ENCODE measurements at places on chromosomes 2 and 18.
A peak's percentile ranks its signal among the peaks of the same experiment; 100 is the strongest.

- no peak overlapping the region for H3K27ac ChIP-seq
- peak overlapping the region; percentile 46 for H3K4me3 ChIP-seq
- no peaks in the 10 kb centered on the region for H3K36me3 ChIP-seq
- no peaks in the 10 kb centered on the region for H3K27me3 ChIP-seq
These were observed 8.5 kb upstream of the SPATA3 start for GRCh38 chr2:230987137-230988020.

GRCh38 chr18:43760010-43760409, 482.7 kb upstream of the SYT4 start:
- DNase-seq = no peak
- H3K4me1 ChIP-seq = no peaks in the 10 kb centered on the region
- H3K27me3 ChIP-seq = no peaks in the 10 kb centered on the region
- no peak overlapping the region for H3K4me3 ChIP-seq
- H3K27ac ChIP-seq = no peak overlapping the region

GRCh38 chr2:178807227-178808008, at the start of gene TTN:
TSS of gene TTN (minus strand) at chr2:178807423. CDS start at chr2:178804642, 2,781 bp downstream.
- H3K27me3 ChIP-seq = no peaks in the 10 kb centered on the region
- no peaks in the 10 kb centered on the region for H3K36me3 ChIP-seq
- H3K4me3 ChIP-seq = no peak within 1 kb of the TSS
- no peak for DNase-seq
- no peaks in the 10 kb centered on the region for H3K4me1 ChIP-seq
- H3K27ac ChIP-seq = no peak within 1 kb of the TSS

- H3K27ac ChIP-seq = no peak overlapping the region
- H3K4me1 ChIP-seq = peaks cover 24% of the 10 kb centered on the region
- no peak overlapping the region for H3K4me3 ChIP-seq
- H3K36me3 ChIP-seq = no peaks in the 10 kb centered on the region
These were observed 180.5 kb downstream of the ZFP36L2 start for GRCh38 chr2:43045866-43046265.

DNA sequence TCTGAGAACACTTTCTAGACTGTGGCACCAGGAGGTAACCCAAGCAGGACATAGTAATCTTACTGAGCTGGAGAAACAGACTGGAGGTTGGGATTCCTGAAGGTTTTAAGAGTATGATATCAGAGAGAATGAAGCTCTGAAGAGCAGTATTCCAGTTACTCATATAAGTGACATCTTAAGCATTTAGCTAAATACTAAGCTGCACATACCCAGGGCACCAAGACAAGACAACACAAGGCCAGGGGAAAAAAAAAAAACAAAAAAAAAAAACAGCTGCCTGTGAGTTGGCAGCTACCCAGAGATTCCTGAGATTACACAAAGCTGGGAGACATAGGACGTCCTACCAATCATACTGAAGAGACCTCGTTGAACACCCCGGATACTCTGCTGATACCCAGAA, 175.8 kb downstream of the SRBD1 start:
- H3K36me3 ChIP-seq = no peaks in the 10 kb centered on the region
- no peak overlapping the region for H3K4me3 ChIP-seq
- peaks cover 2% of the 10 kb centered on the region for H3K4me1 ChIP-seq
- peak; percentile 89 for DNase-seq
- no peak overlapping the region for H3K27ac ChIP-seq

DNA sequence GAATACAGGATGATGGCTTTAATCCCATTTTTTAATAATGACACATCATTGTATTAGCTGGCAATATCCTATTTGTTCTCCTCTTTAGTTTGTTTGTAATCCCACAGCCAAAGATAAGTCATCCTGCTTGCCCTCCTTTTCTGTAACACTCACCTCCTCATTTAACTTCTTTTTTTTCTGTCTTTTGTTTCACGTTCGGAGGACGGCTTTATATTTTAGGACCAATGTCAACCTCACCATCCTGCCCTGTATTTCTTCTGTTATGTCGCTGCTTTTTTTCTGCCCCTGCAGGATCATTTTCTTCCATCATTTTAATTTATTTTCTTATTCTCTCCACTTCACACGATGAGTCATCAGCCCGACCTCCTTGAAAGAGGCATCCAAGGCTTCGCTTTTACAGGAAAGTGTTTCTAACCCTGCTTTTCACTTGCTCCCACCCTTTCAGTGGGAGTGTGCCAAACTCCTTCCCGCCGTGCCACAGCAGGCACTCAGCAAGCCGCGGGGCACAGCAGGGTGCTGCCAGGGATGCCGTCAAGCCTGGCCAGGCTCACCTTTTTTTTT, 11.4 kb downstream of the RAB31 start:
- peak overlapping the region; percentile 31 for H3K4me3 ChIP-seq
- no peaks in the 10 kb centered on the region for H3K27me3 ChIP-seq
- H3K27ac ChIP-seq = peak overlapping the region; percentile 8
- peaks cover 3% of the 10 kb centered on the region for H3K4me1 ChIP-seq
- H3K36me3 ChIP-seq = no peaks in the 10 kb centered on the region
- DNase-seq = peak; percentile 85

DNA sequence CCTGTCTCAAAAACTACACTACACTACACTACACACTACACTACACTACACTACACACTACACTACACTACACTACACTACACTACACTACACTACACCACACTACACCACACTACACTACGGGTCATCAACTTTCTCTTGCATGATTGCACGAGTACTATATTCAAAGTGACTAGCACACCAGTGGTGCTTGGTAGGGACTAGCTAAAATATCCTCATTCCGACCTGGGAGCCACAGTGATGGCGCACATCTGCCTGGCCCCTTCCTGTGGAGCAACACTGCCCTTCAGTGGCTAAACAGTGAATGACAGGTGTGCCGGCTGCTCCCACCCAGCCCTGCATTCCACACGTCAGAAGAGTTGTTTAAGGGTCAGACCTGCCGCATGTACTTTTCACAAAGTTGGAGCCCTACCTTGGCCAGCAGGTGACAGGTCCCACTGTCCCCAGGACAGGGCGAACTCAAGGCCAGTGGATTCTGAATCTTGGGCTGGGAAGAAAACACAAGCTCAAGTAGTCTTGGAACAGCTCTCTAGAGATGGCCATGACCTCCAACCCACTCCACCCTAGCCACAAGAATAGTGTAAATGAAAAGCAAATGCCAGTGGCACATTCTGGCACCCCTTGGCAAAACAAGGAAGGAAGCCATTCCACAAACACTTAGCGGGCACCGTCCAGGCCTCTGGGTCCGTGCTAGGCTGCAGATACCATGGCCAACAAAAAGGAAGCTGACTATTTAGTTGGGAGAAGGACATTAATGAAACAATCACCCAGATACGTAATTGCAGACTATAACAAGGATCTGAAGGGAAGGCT, 79.7 kb upstream of the MSH2 start:
- no peak overlapping the region for H3K4me3 ChIP-seq
- no peaks in the 10 kb centered on the region for H3K36me3 ChIP-seq
- peaks cover 10% of the 10 kb centered on the region for H3K4me1 ChIP-seq
- H3K27me3 ChIP-seq = no peaks in the 10 kb centered on the region

DNA sequence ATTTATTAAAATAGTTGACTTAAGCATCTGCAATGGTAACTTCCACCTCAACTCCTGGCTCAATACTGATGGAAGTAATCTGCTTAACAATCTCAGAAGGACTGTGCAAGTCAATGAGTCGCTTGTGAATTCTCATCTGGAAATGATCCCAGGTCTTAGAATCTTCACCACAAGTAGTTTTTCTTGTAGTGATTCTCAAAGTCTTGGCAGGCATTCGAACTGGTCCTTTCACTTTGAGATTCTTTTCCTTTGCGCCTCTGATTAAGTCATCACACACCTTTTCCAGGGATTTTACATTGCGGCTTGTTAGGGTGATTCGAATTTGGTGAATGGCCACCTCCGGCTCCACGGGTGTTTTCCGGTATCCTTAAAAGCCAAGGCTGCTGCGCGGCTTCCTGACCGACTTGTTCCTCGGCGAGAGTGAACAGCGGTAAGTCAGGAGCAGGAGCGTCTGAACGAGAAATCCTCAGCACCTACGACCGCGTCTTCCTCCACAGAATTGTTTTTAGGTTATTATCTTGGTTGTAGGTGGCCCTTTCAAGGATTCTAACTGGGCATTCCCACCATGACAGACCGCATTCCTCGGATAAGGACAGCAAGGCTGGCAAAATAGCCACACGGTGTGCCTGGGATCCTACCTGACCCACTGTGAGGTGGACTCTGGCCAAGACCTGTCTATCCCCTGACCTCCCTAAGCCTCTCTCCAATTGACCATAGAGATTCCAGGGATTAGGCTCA, 23.8 kb upstream of the SLC20A1 start:
- peak overlapping the region; percentile 94 for H3K27ac ChIP-seq
- DNase-seq = peak; percentile 87
- H3K4me3 ChIP-seq = no peak overlapping the region

GRCh38 chr18:48682768-48683167, 143.9 kb downstream of the CTIF start:
- H3K36me3 ChIP-seq = peaks cover 2% of the 10 kb centered on the region
- no peaks in the 10 kb centered on the region for H3K27me3 ChIP-seq
- H3K27ac ChIP-seq = no peak overlapping the region
- no peak overlapping the region for H3K4me3 ChIP-seq
- H3K4me1 ChIP-seq = no peaks in the 10 kb centered on the region

DNA sequence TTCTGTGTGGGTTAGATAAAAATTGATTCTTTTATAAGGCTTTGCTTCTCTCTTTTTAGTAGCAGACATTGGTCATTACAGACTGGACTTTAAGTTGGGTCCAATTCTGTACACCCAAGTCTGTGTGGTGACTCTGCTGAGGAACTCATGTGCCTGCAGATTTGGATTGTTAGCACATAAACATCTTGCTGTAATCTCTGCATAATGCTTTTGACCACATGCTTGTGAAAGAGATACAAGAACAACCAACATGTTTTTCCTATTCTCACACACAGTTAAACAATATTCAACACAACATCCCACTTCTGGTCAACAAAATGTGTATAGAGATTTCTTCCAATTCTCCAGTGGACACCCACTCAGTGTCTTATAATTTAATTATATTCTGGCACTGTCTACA, 270.1 kb downstream of the RDH14 start:
- H3K27ac ChIP-seq = no peak overlapping the region
- no peaks in the 10 kb centered on the region for H3K36me3 ChIP-seq
- DNase-seq = no peak
- H3K27me3 ChIP-seq = no peaks in the 10 kb centered on the region
- H3K4me3 ChIP-seq = no peak overlapping the region
- H3K4me1 ChIP-seq = no peaks in the 10 kb centered on the region

DNA sequence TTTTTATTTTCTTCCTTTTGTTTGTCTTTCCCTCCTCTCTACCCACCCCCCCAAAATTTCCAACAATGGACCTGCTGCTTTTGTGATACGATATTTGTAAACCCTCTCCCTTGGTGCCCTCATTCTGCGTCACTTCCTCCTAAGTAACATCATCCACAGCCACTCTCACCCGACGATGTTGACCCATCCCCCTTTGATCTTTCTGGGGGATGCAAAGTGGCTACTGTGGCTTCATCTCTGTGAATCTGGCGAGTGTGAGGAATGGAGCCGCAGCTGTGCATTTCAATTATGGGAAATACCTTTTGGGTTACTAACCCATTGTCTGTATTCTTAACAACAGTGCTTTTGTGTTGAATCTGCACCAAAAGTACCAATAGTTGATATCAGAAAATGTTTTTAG, 19.4 kb downstream of the ANTXR1 start:
- H3K27me3 ChIP-seq = no peaks in the 10 kb centered on the region
- H3K27ac ChIP-seq = no peak overlapping the region
- H3K36me3 ChIP-seq = no peaks in the 10 kb centered on the region
- peak; percentile 90 for DNase-seq
- no peaks in the 10 kb centered on the region for H3K4me1 ChIP-seq

DNA sequence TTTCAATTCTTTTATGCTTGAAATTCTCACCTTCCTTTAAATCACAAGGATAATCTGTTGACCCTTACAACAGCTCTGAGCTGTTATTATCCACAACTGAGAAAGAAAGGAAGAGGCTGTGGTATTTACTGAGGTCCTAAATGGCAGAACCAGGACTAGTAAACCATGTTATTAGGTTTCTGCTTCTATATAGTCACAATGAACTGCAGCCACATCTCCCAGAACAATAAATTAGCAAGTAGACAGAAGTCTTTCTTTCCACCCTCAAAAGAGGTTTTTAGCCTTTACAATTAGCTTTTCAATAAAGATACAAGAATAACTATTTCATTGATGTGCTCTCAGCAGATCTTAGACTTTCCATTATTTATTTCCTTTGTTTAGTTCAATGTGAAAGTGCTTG, 374.2 kb downstream of the NRXN1 start:
- H3K4me1 ChIP-seq = no peaks in the 10 kb centered on the region
- DNase-seq = no peak
- H3K36me3 ChIP-seq = no peaks in the 10 kb centered on the region
- no peak overlapping the region for H3K27ac ChIP-seq

GRCh38 chr18:34880882-34881834, 160.1 kb upstream of the MAPRE2 start:
- no peaks in the 10 kb centered on the region for H3K27me3 ChIP-seq
- H3K27ac ChIP-seq = no peak overlapping the region
- H3K4me1 ChIP-seq = peaks cover 3% of the 10 kb centered on the region
- no peak overlapping the region for H3K4me3 ChIP-seq

- H3K27ac ChIP-seq = no peak overlapping the region
- H3K4me3 ChIP-seq = no peak overlapping the region
- peaks cover 9% of the 10 kb centered on the region for H3K4me1 ChIP-seq
- DNase-seq = no peak
- no peaks in the 10 kb centered on the region for H3K36me3 ChIP-seq
- H3K27me3 ChIP-seq = peaks cover 7% of the 10 kb centered on the region
These were observed 80.8 kb downstream of the TCF7L1 start for GRCh38 chr2:85213901-85214512.

DNA sequence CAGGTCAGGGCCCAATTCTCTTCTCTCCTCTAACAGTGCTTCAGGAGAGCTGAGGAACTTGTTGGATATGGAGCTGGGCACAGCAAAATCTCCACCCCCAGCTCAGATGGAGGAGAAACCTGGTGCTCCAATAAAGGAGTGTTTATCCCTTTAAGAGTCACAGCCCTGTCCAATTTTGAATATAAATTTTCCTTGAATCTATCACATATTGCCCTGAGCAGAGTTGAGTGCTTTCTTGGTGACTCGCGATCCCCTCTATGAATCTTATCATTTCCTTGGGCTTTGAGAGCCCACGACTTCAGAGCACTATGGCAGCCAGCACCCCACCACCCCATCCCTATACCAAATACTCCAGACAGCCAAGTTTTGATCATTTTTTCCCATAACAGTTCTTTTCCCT, 34.4 kb upstream of the SMAD7 start:
- no peaks in the 10 kb centered on the region for H3K27me3 ChIP-seq
- H3K27ac ChIP-seq = no peak overlapping the region
- H3K36me3 ChIP-seq = no peaks in the 10 kb centered on the region

- no peak overlapping the region for H3K27ac ChIP-seq
- H3K36me3 ChIP-seq = no peaks in the 10 kb centered on the region
- DNase-seq = peak; percentile 62
- H3K4me1 ChIP-seq = no peaks in the 10 kb centered on the region
- H3K4me3 ChIP-seq = no peak overlapping the region
These were observed 51.7 kb upstream of the ATP5MC3 start for GRCh38 chr2:175233135-175233719.

DNA sequence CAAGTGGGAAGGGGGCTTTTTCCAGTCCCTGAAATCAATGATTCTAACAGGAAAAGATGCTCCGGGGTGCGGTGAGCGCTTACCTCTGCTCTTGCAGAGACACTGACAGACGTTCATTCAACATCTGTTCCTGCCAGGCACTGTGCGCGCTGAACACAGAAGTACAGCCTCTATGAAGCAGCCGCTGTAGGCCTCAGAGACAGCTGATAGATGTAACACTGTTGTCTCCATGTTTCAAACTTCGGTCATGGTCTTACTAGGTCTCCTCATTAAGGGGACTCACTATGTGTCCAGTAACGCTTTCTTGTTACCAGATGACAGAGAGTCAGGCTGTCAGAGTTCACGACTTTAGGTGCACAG, 649 bp upstream of the CLIP4 start:
- H3K4me1 ChIP-seq = peaks cover 27% of the 10 kb centered on the region
- peak overlapping the region; percentile 68 for H3K27ac ChIP-seq
- no peak for DNase-seq
- H3K36me3 ChIP-seq = no peaks in the 10 kb centered on the region
- H3K4me3 ChIP-seq = peak overlapping the region; percentile 84
